ENCODE measurements at places on chromosomes 12 and 14.
A peak's percentile ranks its signal among the peaks of the same experiment; 100 is the strongest.

DNA sequence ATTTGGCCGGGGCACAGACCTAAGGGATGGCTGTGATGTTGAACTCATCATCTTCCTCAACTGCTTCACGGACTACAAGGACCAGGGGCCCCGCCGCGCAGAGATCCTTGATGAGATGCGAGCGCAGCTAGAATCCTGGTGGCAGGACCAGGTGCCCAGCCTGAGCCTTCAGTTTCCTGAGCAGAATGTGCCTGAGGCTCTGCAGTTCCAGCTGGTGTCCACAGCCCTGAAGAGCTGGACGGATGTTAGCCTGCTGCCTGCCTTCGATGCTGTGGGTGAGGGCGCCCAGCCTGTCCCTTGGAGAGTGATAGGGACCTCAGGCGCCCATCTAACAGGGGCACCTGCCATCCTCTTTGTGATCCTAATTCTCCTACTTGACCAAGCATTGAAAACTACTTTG is 12.4 kb downstream of the OAS3 start:
- no peak for DNase-seq

- DNase-seq, result no peak
These were observed 48.8 kb downstream of the SYNE2 start for GRCh38 chr14:63901434-63902085.

GRCh38 chr12:87671757-87672156 is 357.4 kb downstream of the C12orf50 start:
- no peak for DNase-seq

GRCh38 chr14:26213846-26214575 is 383.8 kb downstream of the NOVA1 start:
- no peak for DNase-seq

DNA sequence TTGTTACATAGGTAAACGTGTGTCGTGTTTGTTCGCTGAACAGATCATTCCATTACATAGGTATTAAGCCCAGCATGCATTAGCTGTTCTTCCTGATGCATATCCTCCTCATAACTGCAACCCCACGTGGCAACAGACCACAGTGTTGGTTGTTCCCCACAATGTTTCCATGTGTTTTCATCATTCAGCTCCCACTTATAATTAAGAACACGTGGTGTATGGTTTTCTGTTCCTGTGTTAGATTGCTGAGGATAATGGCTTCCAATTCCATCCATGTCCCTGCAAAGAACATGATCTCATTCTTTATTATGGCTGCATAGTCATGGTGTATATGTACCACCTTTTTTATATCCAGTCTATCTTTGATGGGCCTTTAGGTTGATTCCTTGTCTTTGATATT is 1071.1 kb downstream of the SLC16A7 start:
- no peak for DNase-seq

- DNase-seq, result no peak
These were observed 2.5 kb downstream of the FUT8 start for GRCh38 chr14:65414961-65415589.

- DNase-seq, result no peak
These were observed 82.2 kb downstream of the DAD1 start for GRCh38 chr14:22506778-22507351.

GRCh38 chr12:115698257-115698656 is 579.2 kb downstream of the MED13L start:
- DNase-seq, result no peak

GRCh38 chr12:44385964-44386363 is 490.2 kb downstream of the NELL2 start:
- DNase-seq, result no peak

- no peak for DNase-seq
These were observed 27.4 kb downstream of the SLC41A2 start for GRCh38 chr12:104930388-104931326.

- DNase-seq, result no peak
These were observed 11.7 kb downstream of the TUBA1C start for GRCh38 chr12:49276304-49277290.

GRCh38 chr14:36941783-36942521 is 230.5 kb downstream of the SLC25A21 start:
- peak; percentile 17 for DNase-seq

DNA sequence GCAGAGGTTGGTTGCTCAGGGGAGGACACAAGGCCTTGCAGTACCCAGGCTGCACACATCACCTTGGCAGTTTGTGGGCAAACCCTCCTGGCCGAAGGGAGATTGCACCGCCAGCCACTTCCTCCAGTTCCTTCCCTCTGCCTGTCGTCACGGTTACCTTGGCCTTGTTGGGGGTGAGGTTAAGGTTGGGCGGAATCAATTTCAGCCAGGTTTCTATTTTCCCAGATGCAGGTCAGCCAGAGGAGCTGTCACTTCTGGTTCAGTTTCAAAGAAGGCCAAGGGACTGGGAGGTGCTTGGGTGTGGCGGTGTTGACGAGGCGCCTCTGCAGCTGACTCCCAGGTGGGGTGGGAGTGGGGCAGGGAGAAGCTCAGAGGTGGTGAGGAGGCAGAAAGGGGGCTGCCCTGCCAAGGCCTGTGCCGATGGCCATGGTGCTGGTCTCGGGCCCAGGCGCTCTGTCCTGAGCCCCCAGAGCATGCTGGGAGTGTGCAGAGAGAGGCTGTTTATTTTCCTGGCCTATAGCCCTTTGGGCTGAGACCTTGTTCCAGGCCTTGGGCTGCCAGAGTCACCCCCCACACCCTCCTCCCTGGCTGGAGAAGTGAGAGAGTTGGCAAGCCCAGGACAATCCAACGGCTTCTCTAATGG is 31.4 kb downstream of the JDP2 start:
- DNase-seq, result no peak

GRCh38 chr12:76316468-76316867 is 31.7 kb downstream of the BBS10 start:
- DNase-seq, result no peak

DNA sequence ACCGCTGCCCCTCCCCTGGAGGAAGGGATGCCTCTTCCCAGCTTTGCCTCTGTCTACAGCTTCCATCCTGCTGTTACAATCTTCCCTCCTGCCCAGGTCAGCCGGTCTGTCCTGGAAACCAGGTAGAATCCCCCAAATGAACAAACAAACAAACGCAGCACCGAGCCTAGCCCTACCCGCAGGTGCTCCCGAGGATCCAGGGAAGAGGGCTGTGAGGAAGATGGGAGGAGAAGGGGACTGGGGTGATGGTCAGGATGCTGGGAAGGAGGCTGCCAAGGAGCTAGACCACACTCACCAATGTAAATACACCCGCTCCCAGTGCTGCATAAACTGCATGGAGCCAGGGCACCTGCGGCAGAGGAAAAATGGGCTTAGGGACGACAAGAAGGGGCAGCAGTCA is 16.6 kb downstream of the FAIM2 start:
- DNase-seq, result no peak

DNA sequence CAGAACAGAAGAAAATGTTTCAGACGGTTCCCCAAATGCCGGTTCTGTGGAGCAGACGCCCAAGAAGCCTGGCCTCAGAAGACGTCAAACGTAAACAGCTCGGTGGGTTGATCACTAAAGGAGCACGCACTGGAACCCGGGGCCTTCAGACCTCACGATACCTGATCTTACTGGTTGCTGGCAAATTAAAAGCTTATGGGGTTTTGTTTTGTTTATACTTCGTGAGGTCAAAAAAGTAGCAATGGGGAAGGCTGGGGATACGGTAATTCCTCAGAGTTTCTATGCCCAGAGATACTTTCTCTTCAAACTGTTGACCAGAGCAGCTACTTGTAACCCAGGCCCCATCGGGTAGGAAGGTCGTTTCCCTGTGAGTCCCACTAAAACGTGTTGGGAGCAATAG is 1.7 kb downstream of the CDKN1B start:
- DNase-seq, result no peak

DNA sequence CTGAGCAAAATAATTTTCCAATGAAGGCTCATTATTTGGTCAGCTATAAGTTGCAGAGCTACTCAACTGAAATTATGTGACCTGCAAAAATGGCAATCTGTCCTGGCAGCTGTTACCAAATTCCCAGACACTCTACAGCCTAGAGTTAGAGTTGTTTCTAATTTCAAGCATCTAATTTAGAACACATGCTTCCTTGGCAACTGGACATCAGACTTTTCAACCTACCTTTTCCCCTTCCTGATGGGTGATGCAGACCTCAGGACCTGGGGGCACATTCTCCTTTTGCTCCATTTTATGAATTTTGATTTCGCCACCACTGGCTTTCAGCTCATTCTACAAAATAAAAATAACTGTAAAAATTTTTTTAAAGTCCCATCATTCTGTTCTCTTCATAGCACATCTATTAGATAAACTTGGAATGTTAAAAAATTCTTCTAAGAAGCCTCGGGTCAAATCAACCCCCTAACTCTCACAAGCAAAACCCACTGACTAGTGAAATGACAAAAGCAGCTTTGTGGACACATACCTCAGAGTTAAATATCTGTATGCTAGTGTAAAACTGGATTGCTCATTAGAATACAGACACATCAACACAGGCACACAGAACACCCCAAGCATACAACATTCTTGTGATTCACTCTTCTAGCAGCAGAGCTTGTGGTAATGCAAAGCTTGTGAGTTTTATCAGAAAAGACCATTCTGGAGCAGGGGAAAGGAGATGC is 33.5 kb upstream of the CERS5 start:
- no peak for DNase-seq

DNA sequence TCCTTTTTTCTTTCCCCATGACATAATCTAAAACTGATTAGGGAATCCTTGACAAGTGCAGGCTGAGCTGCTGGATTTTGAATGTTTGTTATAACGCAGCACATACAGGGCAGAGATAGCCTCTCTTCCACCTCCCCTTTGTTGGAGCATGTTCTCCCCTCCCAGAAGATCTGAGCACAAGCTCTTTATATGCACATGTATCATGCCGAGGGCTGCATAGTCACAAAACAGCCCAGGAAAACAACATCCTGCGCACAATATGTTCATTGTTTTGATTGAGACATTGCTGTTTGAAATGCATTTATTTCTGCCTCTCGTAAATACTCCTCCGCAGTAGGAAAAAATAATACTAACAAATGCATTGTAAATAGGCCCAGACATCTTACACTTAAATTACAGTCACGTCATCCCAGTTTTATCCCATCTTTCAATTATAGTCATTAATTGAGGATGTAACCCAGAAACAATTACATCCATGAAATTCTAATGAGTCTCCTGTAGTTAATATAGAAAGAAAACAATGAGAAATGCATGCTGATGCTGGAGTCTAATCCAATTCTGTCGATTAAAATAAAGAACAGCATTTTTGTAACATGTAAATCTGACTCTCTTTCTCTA is 401.8 kb downstream of the BTG1 start:
- no peak for DNase-seq

GRCh38 chr14:37711356-37711830 is 116.0 kb downstream of the TTC6 start:
- DNase-seq, result no peak

GRCh38 chr14:34461334-34462131 is 507 bp downstream of the SPTSSA start:
- no peak for DNase-seq

DNA sequence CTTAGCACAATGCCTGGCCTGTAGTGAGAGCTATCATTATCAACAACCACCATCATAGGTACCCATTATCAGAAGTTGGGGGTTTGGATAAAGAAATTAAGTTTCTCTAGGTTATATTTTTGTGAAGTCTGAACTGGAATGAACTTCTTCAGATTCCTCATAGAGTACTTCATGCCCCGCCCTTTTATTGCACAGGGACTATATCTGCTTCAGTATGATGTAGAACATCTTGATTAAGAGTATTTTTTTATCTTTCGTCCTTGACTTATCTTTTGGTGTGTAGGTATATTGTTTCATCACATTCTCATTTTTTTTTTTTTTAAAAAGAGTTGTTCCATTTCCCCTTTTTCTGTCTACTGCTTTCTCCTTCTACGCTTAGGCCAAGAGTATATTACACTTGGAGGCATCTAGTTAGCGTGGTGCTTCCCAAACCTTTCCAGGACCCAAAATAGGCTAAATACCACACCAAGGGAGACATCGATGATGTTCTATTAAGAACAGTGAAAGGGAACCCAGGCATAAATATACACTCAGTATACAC is 467.5 kb downstream of the ZFP36L1 start:
- no peak for DNase-seq

DNA sequence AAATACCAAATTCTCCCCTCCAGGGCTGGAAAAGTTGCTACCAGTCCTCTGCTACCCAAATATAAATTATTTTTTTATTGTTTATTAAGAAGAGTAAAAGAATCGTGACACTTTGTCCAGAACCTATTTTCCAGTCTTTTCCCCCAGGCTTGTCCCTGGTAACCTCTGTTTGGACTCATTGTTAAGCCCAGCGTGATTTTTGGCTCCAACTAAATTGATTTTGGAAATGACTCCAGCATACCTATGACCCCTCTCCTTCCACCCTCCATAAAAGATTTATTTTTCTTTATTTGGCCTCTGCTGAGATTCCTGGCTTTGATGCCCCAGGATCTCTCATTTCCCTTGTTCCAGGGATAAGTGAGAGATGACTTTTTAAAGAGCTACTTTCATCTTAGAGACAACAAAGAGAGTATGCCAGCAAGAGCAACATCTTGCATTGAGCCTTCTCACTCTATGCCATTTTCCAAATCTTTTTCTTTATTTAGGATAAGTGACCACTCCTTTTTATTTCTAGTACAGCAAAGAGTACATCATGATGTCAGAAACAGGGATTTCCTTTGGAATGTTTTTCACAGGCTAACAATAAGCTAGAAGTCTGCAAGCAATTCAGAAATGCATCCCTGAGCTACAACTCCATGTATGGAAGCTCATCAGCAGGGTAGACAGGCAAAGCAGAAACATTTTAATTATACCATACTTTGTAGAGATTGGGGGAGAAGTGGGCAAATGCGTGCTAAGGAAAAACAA is 75.8 kb downstream of the DAD1 start:
- no peak for DNase-seq

GRCh38 chr14:68062651-68063050 is 243.1 kb downstream of the RAD51B start:
- no peak for DNase-seq

GRCh38 chr14:90388437-90388836 is 8.4 kb upstream of the CALM1 start:
- DNase-seq, result no peak

- no peak for DNase-seq
These were observed 65.2 kb downstream of the PPP2R5E start for GRCh38 chr14:63478010-63478409.

GRCh38 chr12:17016116-17016864 is 410.3 kb upstream of the LMO3 start:
- DNase-seq, result no peak

All from retinal pigment epithelial cell (primary cell).